ENCODE measurements at places on chromosomes 16 and 17. TPM values are rescaled to one million over a fixed set of nuclear protein-coding genes. Genes with fewer than 3 reads are reported as not detected.

The PRSS33 gene
- polyA plus RNA-seq = not detected

DNA sequence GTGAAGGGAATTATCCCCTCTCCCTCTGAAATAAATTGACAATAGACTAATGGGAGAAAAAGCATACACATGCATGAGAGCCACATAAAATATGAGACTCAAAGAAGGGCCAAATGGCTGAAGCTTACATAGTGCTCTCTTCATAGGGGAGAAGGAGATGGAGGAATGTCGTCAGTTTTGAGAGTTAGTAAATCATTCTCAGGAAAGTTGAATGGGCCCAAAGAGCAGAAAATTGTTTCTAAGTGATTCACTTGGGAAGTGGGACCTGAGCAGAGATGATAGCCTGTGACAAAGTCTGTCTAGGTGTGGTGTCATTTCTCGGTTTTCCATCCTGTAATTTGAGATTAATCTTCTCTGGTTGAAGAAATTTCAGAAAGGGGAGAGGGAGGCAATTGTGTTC is 35.0 kb downstream of the BCAS3 start:
- DNase-seq = no peak

DNA sequence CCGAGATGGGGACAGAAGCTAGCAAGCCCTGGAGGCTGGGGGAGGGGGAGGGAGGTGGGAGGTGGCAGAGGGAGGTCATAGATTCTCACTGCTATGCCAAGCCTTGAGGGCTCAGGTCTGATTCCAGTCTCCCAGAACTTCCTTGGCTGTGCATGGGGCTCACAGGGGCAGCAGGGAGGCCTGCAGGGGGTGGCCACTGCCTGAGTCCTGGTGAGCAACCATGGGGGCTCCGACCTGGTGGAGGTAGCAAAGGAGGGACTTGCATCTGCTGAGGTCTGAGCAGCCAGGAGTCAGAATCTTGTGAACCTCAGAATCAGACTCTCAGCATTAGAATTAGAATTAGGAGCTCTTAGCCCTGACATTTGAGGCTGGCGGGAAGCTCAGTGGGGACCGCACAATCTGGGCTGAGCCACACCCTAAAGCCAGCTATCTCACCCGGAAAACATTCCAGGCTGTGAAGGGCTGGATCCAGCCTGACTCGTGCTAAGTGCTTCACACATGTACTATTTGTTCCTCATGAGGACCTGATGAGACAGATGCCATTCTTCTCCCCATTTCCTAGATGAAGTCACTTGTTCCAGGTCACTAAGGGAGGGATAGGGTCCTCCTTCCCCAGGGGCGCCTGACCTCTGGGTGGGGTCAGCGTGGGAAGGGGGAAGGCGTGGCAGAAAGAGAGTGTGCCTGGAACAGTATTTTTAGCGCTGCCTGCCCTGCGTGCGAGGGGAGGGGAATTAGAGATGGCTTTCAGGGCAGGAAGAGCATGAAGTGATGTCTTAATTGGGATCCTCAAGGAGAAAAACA is 17.3 kb upstream of the KCNJ12 start:
- no peak for DNase-seq

DNA sequence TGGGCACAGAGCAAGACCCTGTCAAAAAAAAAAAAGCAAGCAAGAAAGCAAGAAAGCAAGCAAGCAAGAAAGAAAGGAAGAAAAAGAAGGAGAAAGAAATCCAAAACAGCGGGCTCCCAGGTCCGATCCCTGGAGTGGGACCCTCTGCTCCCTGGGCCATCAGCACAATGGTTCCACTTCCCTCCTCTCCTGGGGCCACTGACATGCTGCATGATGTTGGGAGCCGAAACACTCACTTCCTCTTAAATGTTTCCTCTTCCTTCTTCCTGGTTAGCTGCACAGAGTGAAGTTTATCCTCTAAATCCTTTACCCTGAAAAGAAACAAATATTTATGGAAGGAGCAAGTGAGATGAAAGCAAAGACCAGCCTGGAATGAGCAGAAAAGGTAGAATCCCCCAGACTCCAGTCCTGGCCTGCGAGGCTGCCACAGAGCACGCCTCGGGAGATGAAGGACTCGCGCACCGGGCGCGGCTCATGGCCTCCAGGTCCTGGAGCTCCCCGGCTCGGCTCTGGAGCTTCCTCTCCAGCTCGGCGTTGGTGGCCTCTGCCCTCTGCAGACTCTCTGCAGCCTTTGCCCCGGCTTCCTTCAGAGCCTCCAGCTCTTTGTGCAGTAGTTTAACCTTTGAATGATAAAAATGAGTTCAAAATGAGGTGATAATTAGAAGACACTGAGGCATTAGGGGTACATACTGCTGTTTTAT is 19.0 kb downstream of the CCDC57 start:
- no peak for DNase-seq

DNA sequence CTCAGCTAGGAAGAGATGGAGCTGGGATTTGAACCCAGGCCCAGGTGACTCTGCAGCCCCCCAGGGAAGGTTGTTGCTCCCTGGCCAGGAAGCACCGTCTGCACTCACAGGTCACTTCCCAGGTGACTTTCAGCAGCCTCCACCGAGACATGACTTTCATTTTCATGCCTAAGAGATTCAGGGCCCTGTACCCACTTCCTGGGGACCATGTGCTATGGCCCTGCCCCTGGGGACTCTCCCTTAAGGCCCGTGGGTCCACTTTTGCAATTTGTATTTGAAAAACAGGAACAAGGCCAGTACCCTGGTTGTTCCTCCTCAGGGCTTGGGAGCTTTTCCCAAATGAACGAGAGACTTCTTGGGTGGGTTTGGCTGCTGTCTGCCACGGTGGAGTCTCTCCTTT is 191.0 kb downstream of the IRF8 start:
- DNase-seq = no peak

GRCh38 chr16:11564046-11564926 is 22.4 kb downstream of the LITAF start:
- no peak for DNase-seq

DNA sequence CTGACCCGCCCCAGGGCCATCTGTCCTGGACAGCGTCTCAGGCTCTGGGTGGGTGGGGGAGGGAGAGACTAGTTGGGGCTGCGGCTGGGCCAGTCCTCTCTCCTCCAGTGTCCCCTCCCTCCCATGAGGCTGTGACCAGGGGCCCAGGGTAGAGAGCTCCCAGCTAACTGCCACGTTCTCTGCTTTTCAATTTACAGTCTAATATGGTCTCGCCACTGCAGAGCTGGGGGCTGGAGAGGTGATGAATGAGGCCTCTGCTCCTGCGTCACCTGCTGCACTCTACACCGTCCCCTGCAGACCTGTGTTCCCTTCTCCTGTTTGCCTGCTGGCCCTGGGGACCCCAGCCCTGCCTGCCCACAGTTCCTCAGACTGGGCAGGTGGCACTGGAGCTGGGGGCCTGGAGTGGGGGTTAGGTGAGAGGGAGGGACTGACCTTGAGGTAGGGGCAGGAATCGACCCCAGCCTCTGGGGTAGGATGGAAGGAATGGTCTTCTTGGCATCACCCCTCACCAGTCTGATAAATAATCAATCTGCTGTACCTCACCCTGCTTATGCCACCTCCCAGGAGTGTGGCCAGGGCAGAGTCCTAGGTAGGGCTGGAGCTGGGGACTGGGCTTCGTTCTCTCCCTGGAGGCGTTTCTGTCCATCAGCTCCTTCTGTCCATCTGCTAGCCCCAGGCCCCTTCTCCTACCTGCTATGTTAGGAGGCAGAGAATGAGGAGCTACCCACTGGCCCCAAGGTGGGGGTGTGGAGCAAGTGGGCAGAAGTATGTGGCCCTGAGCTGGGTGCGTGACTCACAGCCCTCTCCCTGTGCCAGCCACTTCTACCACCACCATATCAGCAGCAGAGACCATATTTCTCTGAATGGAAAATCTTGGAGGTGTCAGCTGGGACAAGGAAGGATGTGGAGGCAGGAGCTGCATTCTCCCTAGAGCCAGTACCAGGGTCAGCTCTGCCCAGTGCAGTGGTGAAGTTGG is 12.9 kb downstream of the SEZ6 start:
- DNase-seq = no peak

GRCh38 chr17:78675316-78675616 is 98.1 kb upstream of the DNAH17 start:
- no peak for DNase-seq

Measured in CD8-positive, alpha-beta memory T cell (primary cell).